Liver (tissue), 10 donors: ENCODE measurements at places on chromosomes 6 and 20. TPM values are rescaled to one million over a fixed set of nuclear protein-coding genes. Genes with fewer than 3 reads are reported as not detected.

Gene ARHGAP18
- 3.1 TPM for total RNA-seq

- H3K4me3 ChIP-seq, result no peak overlapping the region
- no peaks in the 10 kb centered on the region for H3K27me3 ChIP-seq
- no peaks in the 10 kb centered on the region for H3K36me3 ChIP-seq
- no peak for DNase-seq
- H3K27ac ChIP-seq, result no peak overlapping the region
- no peaks in the 10 kb centered on the region for H3K4me1 ChIP-seq
These were observed 400.0 kb downstream of the CD83 start for GRCh38 chr6:14517516-14518105.

Gene CRISP3
- 0.08 TPM for total RNA-seq

Gene HNF4A
- 51.7 TPM for total RNA-seq

- H3K27ac ChIP-seq, result no peak overlapping the region
- no peaks in the 10 kb centered on the region for H3K27me3 ChIP-seq
- H3K36me3 ChIP-seq, result no peaks in the 10 kb centered on the region
- DNase-seq, result no peak
- H3K4me3 ChIP-seq, result no peak overlapping the region
These were observed 14.2 kb downstream of the CCR6 start for GRCh38 chr6:167137081-167137480.

Gene SASH1
- total RNA-seq, result 9.7 TPM

DNA sequence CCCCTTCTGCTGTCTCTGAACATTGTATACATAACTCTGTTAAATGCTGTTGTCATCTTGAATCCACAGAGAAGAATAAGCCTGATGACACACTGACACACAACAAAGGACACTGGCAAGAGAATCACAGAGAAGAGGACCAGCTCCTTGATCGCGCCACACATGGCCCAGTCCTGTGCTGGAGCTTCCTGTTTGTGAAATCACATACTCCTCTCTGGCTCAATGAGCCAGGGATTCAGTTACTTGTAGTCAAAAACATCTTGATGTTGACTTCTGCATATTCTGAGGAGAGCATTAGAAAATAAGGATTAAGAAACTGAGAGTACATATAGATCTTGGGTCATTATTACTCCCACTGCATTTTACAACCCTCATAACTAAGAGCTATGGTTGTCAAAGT, 100.1 kb downstream of the EPB41L2 start:
- no peaks in the 10 kb centered on the region for H3K27me3 ChIP-seq
- no peak overlapping the region for H3K27ac ChIP-seq
- no peak for DNase-seq
- H3K36me3 ChIP-seq, result no peaks in the 10 kb centered on the region
- H3K4me3 ChIP-seq, result no peak overlapping the region

- DNase-seq, result no peak
- H3K4me3 ChIP-seq, result no peak overlapping the region
- H3K4me1 ChIP-seq, result no peaks in the 10 kb centered on the region
- no peak overlapping the region for H3K27ac ChIP-seq
These were observed 169.7 kb upstream of the GGTLC1 start for GRCh38 chr20:24158281-24158680.
